Activated naive CD4-positive, alpha-beta T cell (primary cell): ENCODE measurements at places on chromosomes 2 and 18.

DNA sequence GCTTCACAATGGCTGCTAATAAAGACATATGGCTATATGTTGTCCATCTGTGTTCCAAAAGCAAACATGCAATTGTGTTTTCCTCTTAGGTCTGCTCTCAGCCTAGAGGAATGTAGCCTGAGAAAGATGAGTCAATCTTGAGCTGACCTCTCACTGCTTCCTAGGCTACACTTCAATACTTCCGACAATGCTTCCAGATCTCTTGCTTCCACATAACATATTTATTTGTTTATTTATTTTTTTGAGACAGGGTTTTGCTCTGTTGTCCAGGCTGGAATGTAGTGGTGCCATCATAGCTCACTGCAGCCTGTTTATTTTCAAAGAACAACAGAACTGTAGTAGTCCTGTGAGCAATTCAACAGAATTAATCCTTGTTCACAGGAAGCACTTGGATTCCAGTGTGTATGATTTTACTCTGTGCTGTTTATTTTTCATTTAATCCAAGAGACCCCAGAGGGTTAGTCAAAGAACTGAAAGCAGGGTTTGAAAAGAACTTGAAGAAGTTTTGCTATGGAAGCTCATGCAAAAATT, 437.9 kb downstream of the TXNL1 start:
- no peak for DNase-seq

DNA sequence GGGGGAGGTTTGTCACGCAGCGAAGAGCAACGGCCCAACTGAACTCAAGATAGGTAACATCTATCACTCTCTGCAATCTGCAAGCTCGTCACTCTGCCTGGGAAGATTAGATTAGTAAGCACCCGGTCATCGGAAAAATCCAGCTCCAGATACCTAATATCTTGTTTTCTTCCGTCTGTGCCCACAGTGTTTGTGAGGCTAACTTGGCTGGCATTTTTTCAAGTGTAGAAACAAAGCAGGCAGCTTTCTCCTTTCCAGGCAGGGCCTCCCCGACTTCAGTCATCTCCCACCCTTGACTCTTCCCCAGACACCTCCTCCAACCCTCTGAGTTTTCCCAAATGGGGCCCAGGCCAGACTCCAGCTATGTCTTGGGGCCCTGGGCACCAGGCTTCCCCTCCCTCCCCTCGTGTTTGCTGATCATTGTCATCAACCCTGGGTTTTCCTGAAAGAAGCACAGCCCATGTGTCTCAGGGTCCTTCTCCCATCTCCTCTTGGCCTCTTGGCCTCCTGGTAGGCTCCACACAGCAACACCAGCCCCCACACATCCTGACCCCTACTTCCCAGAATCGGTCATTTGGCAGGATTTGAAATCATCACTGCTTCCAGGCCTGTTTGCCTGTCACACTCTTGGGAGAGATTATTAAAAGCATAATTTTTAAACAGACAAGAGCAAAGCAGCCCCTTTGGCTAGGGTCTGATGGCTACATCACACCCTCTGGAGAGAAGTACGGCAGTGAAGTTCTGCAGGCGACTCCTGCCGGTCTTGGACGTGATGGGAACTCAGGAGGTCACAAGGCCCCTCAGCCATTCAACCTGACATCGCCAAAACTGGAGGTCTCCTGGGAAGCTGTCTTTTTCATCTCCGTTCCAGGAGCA, 144.9 kb upstream of the ID2 start:
- no peak for DNase-seq

DNA sequence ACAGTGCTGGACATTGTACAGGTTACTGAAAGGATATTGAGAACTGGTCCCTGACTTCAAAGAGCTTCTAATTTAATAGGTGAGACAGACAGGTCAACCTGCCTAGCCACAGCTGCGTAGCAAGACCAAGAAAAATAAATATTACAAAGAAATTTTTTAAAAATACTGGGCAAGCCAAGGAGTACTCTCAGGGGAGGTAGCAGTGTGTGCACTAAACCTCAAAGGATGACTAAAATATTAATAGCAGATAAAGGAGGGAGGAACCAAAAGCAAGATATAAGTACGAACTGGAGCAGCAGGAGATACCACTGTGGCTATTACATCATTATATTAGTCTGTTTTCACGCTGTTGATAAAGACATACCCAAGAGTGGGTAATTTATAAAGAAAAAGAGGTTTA, 14.9 kb downstream of the SCG2 start:
- no peak for DNase-seq

DNA sequence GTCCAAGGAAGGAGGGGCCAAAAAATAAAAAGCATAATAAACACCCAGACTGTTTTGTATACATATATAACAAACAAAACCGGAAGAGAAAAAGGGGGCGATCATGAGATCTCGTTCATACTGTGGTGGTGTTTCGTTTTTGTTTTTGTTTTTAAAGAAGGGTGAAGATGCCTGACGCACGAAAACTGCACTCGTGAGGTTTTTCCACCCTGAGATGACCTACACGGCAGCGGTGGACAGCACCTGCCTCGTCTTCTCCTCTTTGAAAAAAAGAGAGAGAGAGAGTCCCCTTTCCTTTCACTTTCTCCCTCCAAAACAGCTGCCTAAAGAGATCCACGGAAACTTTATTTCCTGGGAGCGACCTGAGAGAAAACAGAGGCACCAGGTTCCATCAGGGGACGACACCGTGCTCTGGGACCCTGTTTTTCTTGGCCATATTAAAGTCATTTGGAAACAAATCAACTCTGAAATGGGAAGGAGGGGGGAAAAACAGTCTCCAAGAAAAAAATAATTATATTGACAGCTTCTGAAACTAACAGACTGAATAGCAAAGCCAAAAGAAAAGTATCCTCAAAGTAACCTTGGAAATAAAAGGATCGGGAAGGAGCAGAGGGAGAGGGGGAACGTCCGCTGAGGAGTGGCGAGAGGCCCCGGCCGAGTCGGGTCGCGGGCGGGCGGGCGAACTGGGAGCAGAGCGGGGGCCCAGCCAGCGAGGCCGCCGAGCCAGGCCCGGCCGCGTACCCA, 3.5 kb downstream of the POU3F3 start:
- no peak for DNase-seq

DNA sequence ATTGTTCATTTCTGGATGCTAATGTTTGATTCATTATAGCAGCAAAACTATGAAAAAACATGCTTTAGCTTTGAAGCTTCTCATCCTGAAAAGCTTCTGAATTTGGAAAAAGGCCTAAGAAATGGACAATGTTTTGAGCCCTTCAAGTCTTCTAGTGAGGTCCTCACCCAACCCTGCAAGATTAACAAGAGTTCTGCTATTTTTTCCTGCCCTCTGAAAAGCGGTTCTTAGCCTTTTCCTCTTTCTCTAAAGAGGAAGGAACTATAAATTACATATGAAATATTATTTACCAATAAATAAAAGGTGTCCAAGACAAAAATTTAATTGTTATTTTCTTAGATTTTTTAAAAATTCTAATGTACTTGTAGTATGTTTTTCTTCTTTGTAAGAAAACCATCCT, 19.9 kb upstream of the CDH19 start:
- no peak for DNase-seq

GRCh38 chr2:108853421-108853820, 66.8 kb downstream of the CCDC138 start:
- no peak for DNase-seq

- DNase-seq = no peak
Observed at GRCh38 chr2:109138449-109138848, 9.4 kb downstream of the SH3RF3 start.

GRCh38 chr2:70961648-70961994, 16.8 kb upstream of the ANKRD53 start:
- no peak for DNase-seq

GRCh38 chr2:238728330-238729260, 119.3 kb upstream of the TWIST2 start:
- no peak for DNase-seq

DNA sequence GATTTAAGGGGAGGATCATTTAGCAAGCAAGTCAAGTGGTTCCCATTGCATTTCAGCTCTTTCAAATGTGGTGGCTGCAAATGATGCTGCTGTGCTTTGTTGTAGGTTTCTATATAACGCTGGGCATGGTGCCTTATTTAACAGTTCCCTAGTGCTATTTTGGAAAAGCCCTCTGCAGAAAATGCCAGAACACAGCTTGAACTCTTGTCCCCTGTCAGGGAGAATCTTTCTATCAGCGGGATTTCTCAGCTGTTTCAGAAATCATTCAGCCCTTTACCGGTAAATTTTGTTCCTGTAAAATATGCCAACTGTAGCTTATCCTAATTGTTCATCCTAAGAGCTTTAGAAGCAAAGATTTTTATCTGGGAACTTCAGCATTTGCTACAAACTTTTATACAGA, 77.8 kb upstream of the DTNA start:
- DNase-seq = no peak

DNA sequence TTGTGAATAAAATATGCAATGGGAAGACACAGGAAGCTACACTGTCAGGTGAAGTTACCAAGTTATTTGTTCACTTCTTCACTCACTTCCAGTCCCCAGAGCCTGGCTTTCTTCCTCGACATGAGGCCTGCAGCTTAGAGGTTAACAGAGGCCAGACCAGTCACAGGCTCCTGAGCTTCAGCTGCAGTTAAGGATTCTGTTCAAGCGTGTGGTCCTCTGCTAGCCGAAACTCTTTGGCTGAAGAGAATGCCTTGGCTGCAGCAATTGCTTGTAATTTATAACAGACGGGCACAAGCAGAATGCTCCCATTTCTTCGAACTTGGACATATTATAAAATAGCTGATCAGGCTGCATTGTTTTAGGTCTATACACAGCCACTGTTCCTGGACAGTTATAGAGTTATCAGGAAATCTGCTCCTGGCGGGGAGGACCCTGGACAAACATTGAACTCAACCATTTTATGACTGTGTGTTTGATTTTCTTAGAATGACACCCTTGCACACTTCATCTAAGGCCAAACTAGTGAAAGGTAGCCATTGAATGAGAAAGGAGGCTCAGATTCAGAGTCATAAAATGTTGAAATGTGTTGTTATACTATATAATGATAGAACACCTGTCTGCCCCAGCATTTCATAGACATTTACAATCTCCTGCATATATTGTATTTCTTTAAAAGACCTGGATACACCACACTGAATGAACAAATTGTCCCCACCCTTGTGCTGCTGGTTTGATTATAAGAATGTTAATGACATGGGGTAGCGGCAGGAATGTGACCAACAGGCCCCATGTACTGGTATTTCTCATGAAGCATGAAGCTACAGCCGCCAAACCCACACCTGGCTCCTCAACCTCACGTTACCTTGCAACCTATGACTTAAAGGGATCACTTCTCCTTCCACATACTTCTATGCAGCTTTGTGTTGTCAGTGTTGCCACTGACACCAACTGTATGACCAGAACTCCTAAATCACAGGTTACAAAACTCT, 153.6 kb downstream of the TDRD15 start:
- DNase-seq = no peak

GRCh38 chr18:13336841-13337240, 118.3 kb downstream of the LDLRAD4 start:
- DNase-seq = no peak

DNA sequence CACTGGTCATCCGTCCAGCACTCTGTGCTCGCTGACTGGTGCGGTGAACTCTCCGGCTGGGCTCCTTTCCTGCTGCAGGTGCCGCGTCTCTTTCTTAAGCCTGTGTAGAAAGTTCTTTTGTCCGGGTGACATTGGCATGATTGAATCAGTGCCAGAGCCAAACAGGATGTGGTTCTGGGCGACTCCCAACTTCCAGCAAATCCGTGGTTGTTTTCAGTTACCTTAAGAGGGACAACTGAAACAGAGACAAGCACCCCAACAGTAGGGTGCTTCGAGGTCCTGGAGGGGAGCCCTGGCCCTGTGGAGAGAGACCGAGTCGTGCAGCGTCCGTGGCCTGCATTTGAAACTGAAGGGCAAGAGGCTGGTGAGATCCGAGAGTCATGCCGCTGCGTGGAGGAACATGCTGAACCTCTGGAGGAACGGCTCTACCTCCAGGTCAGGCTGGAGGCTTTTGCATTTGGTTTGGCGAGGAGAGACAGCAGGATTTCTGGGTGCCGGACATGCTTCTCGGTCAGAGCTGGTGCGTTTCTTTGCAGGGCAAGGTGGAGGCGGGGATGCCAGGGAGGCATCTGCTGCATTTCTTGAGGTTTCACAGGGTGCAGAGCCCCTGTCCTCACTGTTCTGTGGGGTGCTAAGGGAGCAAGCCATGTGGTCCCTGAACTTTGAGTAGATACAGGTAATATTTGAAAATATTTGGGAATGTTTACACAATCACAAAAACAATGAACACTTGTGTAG, 26.8 kb downstream of the SH3BP4 start:
- no peak for DNase-seq

GRCh38 chr2:25615386-25615785, 58.0 kb downstream of the DTNB start:
- no peak for DNase-seq

DNA sequence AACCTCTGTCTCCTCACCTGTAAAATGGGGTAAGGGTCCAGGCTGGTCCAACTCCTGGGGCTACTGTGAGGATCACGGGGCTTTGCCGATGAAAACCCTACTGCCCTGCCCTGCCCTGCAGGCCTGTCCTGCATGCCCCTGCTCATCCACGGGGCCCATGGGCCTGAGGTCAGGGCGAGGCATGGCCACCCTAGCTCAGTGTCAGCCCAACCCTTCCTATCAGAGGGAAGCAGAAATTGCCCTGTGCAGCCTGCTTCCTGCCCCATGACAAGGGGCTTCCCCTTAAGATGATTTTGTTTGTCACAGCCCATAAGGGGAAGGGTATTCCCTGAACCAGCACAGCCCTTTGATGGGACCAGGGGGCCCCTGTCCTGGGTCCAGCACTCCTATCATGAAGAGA, 353.6 kb upstream of the ID2 start:
- DNase-seq = no peak

DNA sequence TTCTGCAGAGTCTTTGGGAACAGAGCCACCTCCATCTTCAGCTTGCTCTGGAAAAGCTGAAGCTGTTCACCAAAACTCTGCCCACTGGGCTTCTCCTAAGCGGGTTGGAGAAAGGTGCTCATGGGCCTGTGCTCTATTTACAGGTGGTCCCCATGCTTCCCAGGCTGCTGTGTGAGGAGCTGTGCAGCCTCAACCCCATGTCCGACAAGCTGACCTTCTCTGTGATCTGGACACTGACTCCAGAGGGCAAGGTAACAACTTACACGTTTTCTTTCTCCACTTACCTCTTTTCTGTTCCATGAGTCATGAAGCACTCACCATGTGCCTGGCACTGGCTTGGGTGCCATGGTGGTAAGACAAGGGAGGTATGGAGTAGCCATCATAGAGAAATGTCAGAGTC, 129.5 kb upstream of the ALPP start:
- no peak for DNase-seq

- no peak for DNase-seq
Observed at GRCh38 chr18:12308386-12309100, 502 bp downstream of the TUBB6 start.

GRCh38 chr18:32460171-32460731, 10.4 kb downstream of the GAREM1 start:
- no peak for DNase-seq

DNA sequence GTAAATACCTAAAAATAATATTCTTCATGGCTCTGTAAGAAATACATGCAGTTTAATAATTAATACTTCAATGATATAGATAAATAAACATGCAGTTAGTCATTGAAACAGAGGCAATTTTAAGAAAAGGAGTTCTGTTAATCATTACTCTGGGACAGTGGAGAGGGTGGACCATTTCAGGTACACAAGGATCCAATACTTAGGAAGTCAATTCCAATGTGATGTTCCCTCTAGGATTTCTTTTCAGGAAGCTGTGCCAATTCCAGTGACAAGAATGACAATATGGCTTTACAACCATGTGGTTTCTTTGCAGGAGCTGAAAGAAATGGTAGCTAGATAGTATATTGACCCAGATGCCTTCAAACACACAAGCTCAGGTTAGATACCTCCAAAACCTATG, 175.8 kb upstream of the NETO1 start:
- DNase-seq = no peak
